Stimulated activated CD4-positive, alpha-beta T cell treated with anti-CD3 and anti-CD28 coated beads, Interleukin-1b, Interleukin-23, amount 100 ng/mL, for 1 hour (primary cell): ENCODE measurements at places on chromosomes 6 and 20.

GRCh38 chr20:7210910-7211309, 443.4 kb downstream of the BMP2 start:
- DNase-seq = no peak

DNA sequence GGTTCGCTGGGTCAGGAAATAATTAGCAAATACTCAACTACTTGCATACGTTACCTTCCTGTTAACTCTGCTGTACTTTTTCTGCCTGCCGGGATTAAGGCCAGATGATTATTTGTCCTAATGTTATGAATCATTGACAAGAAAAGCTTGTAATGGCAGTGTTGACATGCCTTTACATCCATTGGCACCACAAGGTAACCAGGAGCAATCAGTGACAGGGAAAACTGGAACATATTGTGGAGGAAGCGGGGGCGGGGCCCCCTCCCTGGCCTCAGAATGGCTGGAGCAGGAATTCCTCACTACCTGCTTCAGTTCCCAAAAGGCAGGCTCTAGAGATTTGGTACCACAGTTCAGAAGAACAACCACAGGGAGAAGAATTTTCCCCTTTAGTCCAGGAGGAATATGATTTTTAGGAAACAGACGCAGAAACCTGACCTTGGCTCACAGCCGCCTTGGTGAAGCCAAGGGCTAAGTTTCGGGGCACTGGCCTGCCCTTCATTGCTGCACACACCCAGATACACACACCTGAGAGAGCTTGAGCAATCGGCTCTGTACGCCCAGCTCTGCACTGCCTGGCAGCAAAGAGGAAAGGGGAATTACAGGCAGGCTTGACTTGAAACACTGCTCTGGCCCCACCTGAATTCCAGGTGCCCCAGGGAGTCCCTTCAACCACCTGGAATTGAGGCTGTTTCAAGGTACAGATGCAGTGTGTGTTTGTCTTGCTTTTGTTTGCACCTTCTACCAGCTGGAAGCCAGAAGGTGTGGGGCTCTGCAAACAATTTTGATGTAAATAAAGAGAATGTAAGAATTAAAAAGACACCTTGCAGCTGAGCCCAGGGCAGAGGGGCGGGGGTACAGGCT, 89.8 kb downstream of the MYB start:
- DNase-seq = no peak

DNA sequence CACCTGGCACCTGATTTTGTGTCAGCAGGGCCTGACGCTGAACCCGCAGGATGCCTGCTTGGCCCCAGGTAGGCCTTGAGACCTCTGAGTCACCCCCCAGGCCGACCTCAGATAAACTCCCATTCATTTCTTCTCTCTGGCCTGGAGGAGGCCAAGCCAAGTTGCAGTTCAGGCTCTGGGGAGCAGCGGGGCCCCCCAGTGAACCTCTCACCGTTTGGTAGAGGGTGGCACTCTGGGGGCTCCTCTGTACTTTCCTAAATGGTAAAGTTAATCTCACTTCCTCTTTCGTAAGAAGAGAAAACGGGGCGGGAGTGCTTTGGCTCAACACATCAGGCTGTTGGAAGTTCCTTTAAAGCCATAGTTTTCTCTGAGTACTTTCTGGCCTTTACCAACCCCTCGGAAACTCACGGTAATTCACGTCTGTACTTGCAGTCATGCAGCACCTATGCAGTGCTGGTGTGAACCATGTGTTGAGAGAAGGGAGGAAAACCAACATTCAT, 2.8 kb downstream of the SIRPA start:
- no peak for DNase-seq

DNA sequence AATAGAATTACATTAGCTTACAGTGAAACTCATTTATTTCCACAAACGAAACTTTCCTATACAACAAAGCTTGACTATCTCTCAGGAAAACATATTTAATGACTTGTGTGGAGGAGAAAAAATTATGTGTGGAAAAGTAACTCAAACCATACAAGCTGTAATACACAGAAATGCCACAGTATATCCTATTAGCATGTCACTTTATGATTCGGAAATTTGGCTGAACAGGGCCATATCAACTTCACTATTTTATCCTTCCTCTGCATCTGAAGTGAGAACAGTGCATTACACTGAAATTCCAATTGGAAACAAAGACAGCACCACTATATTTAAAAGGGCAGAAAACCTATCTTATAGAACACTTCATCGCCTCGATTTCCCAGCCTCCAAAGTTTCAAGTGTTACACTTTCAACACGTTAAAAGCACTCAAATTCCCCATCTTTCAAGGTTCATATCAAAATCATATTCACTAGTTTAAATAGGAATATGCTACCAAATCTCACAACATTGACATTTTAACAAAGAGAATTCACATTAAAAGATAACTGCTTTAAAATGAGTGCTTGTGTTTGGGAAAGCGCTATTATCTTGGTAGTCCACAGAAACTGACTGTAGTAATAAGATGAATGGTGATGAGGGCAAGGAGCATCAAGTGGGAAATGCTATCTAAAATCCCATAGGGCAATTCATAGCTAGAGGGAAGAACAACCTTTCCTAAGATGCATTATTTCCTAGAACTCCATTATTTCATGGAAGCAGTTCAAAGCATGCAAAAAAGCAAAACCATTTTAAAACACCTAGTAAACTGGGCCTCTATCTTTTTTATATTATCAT, 1.8 kb downstream of the REV3L start:
- no peak for DNase-seq

DNA sequence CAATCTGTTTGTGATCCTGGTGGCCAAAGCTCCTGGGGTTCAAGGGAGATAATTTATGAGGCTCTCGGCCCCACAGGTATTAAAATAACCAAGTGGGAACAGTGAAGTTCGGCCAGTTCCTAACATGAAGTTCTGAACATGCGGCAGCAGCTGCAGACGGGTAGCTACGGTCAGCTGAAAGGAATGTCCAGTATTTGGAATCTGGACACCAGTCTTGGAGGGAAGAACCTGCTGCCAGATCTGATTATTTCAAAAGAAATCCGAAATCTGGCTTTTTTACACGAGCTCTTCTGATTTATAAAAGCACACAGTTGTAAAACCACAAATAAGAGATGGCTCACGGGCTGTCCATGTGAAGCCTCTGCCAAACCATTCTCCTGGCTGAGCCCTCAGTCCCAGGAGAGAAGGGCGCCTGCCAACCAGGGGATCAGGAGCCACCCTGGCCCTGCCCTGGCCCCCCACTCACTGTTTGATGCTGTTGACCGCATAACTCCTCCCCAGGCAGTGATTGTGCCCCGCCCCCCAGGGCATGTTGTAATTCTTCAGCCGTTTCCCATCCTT, 28.2 kb upstream of the KCNB1 start:
- no peak for DNase-seq

GRCh38 chr20:34736106-34736735, 32.1 kb downstream of the TP53INP2 start:
- DNase-seq = no peak

- DNase-seq = no peak
Measured at GRCh38 chr6:111653434-111653833, 47.8 kb upstream of the TRAF3IP2 start.

DNA sequence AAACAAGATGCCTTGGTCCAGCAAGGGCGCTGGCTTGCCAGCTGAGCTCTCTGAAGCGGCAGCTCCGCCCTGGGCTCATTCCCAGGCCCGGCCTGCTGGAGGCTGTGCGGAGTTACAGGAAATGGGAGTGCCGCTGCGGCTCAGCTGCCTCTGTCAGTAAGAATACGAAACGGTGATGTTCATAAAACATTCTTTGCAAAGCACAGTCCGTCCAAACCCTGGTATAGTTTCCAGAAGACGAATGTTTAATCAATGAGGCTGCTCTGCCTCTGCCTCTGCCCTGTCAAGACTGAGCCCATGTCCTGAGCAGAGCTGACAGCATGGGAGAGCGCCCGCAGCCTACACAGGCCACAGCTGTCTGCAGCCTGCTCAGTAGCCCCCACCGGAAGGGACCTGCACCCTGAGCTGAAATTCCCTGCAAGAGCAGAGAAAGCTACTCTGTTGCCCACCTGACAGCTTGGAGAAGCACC, 153.3 kb upstream of the SNX9 start:
- DNase-seq = no peak
